Stimulated activated CD4-positive, alpha-beta T cell treated with anti-CD3 and anti-CD28 coated beads, Interleukin-15, amount 100 ng/mL, for 1 hour (primary cell): ENCODE measurements at places on chromosomes 2 and 18.

DNA sequence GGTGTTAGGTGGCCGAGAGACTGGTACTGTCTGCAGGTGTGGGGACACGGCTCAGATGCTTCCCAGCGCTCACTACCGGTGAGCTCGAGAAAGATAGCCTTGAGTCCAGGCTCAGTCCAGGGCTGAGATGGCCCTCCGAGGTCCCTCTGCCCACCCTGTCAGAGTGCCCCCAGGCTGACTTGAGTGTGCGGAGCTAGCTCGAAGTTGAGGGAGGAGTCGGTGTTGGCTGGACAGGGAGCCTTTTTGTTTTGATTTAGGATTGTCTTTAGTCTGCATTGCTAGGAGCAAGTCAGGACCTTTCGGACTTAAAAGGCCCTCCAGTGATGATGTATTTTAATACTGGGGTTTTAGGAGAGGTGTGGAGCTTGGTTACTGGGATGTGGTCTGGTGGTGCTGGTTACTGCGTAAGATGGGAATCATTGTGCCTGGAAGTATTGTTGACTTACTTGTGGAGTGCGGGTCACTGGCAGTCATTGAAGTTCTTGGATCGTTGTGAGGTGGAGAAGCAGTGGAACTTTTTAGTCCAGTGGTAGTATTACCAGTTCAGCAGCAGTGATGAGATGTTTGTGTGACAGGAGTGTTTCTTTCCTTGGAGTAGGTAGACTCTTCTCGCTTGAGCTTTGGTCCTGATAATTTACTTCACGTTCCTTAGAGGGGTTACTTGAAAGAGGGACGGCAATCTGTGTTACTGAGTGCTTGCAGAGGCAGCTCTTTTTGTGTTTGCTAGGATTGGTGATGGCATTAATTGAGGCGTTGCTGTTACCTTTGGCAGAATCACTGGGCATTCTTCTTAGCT, 633 bp downstream of the KIAA1328 start:
- no peak for DNase-seq

- no peak for DNase-seq
These were observed 678.3 kb upstream of the ID2 start for GRCh38 chr2:8003462-8004075.

DNA sequence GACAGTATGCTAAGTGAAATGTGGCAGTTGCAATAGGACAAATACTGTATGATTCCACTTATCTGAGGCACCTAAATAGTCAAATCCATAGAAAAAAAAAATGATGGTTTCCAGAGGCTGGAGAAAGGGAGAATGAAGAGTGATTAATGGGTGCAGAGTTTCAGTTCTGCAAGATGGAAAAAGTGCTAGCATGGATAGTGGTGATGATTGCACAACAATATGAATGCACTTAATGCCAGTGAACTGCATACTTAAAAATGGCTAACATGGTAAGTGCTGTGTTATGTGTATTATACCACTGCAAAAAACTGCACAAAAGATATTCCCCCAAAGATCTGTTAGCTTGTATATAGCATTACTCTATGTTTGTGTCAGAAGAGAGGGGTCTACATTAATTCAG, 185.4 kb downstream of the INHBB start:
- no peak for DNase-seq

GRCh38 chr2:223541546-223541945, 60.6 kb downstream of the SCG2 start:
- DNase-seq: no peak

DNA sequence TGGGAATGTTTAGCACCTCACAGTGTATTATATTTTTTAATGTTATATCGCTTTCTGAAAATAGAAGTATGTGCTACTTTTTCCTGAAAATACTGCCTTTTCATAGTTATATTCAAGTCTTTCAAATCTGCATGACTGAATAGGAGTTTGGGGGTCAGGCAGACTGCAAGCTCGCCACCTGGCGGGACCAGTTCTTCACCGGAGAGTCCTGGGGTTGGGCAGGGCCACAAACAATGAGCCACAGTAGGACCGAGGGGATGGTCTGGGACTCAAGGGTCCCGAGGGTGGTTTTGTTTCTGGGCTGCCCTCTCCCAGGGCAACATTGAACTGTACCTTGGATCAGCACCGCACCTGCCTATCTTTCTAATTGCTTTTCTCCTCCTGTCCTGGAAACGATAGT, 70.6 kb downstream of the VWA3B start:
- DNase-seq: no peak

DNA sequence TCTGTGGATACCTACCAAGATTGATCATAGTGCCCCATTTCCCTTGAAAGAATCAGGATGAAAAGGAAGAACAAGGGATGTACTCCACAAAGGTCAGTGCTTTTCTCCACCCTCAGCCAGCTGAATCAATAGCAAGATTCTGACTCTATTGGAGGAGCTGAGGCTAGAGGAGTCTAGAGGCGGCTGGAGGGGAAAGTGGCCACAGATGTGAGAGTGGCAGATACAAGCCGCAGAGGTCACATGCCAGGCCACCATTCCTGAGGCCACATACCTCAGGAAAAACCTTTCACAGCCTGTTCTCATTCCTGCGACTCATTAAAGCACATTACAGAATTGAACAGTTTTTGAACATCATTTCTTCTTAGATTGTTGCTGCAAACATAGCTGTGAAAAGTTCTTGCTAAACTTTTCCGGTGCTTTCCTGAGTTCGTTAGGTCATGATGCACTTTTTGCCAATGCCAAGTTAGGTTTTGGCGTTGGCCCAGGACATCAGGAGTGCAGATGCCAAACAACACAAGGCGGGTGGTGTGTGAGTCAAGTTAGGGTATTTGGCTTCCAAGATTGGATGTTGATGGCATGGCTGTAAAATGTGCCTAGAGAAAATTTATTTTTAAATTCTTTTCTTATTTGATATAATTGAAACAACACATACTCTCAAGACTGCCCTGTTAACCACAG, 160.7 kb upstream of the SP5 start:
- no peak for DNase-seq

GRCh38 chr2:28163627-28164279, 228.9 kb upstream of the FOSL2 start:
- no peak for DNase-seq

DNA sequence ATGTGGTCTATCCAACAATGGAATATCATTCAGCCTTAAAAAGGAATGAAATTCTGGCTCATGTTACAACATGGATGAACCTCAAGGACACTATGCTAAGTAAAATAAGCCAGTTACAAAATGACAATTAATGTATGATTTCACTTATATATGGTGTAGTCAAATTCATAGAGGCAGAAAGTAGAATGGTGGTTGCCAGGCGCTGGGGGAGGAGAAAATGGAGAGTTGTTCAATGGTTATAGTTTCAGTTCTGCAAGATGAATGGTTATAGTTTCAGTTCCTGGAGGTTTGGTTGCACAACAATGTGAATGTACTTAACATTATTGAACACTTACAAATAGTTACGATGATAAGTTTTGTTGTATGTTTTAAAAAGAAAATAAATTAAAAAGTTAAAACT, 79.2 kb upstream of the IL1R2 start:
- DNase-seq: no peak

- peak; percentile 32 for DNase-seq
These were observed at the start of gene ZNF521 for GRCh38 chr18:25351777-25352628. ZNF521 (minus strand) TSS chr18:25352166; CDS start chr18:25350946, 1,220 bp downstream.

DNA sequence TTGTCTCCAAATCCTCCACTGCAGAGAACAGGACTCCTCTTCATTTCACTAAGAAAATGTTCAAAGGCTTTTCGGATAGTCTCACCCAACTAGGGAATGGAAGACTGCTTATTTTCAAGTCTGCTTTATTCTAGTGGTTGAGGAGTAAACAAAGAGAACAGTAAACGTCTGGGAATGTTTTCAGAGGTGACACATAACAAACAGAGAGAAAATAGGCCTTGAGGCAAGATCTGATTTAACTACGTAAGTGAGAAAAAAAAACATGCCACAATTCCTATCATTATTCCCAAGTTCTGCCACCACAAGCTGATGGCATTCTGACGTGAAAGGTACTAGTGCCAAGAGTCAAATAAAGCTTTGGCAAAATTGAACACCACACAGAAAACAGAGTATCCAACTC, 16.7 kb upstream of the WIPF1 start:
- no peak for DNase-seq

DNA sequence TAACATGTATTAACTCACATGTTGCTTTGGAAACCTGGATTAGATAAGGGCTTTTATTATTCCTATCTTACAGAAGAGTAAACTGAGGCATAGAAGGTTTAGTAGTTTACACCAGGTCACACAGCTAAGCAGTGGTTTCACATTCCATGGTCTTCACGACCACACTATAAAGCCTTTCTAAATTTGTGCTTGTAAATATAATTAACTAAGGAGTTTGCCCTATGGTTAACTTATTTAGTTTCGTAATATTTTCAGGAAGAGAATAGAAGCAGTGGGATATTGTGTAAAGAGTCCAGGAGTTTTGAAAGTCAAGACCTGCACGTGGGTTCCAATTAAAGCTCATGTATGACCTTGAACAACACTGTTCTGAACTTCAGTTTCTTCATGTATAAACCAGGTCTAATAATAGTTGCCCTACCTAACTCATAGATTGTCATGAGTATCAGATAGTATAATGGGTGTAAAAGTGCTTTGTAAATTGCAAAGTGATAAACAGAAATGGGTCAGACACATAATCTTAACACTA, 19.5 kb upstream of the SOS1 start:
- DNase-seq: no peak

GRCh38 chr18:2894841-2895370, 48.1 kb downstream of the EMILIN2 start:
- DNase-seq: no peak
